Ascending aorta (tissue), 2 donors: ENCODE measurements at places on chromosomes 5 and 9. TPM values are rescaled to one million over a fixed set of nuclear protein-coding genes. Genes with fewer than 3 reads are reported as not detected.

DNA sequence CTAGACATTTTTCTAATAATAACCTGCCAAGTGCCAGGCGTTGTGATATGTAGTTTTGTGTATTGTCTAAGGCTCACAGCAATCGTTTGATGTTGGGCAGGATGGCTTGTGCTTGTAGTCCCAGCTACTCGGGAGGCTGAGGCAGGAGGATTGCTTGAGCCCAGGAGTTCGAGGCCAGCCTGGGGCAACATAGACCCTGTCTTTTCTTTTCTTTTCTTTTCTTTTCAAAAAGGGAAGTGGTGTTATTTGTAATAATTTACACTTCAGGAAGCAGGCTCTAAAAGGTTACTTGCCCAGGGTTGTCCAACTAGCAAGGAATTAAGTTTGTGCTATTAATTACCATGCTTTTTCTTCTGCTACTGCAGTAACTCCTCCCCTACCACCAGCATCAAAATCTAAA lies 3.2 kb downstream of the ZNF131 start:
- no peak overlapping the region for H3K4me3 ChIP-seq
- H3K4me1 ChIP-seq = no peaks in the 10 kb centered on the region
- H3K27ac ChIP-seq = no peak overlapping the region
- H3K36me3 ChIP-seq = peaks cover 13% of the 10 kb centered on the region
- no peaks in the 10 kb centered on the region for H3K27me3 ChIP-seq
- no peak for DNase-seq

GRCh38 chr5:71013575-71013974 lies 11.6 kb downstream of the NAIP start:
- peak; percentile 21 for DNase-seq
- no peak overlapping the region for H3K4me3 ChIP-seq
- no peak overlapping the region for H3K27ac ChIP-seq
- H3K36me3 ChIP-seq = no peaks in the 10 kb centered on the region
- no peaks in the 10 kb centered on the region for H3K4me1 ChIP-seq

DNA sequence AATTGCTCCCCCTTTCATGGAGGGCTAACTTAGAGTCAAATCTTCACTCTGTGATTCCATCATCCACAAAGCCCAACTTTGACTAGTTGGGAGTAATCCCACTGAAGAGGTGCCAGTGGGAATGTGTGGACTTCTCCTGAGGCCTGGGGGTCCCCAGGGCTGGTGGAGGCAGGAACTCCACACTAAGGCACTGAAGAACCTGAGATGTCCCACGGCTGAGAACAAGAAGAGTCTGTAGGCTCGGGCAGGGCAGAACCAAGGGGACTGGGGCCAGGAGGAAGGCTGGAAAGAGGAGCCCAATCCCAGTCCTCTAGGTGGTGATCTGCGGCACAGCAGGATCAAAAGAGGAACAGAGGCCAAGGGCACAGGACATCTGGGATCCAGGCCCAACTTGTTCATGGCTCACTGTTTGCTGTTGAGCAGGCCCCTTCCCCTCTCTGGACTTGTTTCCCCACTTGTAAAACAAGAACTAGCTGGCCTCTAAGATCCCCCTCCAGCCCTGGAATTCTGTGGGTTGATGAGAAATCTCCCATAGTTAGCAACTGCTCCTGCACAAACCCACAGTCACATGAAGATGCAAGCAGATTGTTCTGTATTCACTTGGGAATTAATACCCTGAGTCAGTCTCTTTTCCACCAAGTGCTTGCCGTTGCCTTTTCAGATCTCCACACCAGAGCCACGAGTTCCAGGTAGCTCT lies 32.7 kb upstream of the ALDH1B1 start:
- no peak overlapping the region for H3K4me3 ChIP-seq
- DNase-seq = peak; percentile 54
- no peak overlapping the region for H3K27ac ChIP-seq
- H3K36me3 ChIP-seq = no peaks in the 10 kb centered on the region
- peaks cover 3% of the 10 kb centered on the region for H3K4me1 ChIP-seq

GRCh38 chr9:68545033-68545705 lies 4.5 kb upstream of the TMEM252 start:
- no peaks in the 10 kb centered on the region for H3K27me3 ChIP-seq
- peaks cover 2% of the 10 kb centered on the region for H3K4me1 ChIP-seq
- H3K27ac ChIP-seq = no peak overlapping the region
- H3K4me3 ChIP-seq = no peak overlapping the region

- H3K36me3 ChIP-seq = no peaks in the 10 kb centered on the region
- no peak for DNase-seq
- H3K4me3 ChIP-seq = no peak overlapping the region
- H3K27me3 ChIP-seq = no peaks in the 10 kb centered on the region
- H3K4me1 ChIP-seq = no peaks in the 10 kb centered on the region
- no peak overlapping the region for H3K27ac ChIP-seq
Observed at GRCh38 chr5:150431574-150431973, 18.0 kb downstream of the RPS14 start.

DNA sequence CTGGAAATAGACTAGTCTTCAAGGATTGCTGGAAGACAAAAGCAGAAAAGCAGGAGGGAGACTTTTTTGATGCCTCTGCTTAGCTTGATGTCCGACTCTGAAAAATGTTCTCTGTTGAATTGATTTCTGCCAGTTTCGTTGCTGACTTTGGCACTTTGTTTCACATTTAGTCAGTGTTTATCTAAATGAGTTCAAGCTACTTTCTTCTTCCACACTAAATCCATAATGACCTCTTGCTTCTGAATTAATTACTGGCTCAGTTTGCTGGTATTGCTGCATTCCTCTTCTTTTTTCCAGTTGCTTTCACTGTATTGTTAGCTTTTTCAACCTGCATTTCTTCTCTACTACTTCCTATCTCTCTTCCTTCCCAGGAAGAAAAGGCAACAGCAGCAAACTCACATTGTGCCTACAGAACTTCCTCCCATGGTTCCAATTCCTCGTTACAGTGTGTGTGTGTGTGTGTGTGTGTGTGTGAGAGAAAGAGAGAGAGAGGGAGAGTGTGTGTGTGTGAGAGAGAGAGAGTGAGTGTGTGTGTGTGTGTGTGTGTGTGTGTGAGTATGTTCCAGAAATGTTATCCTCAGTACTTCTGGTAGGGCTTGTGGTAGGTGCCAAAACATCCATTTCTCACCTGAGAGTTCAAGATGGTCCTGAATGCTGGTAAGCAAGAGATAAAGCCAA lies 234.8 kb downstream of the CSNK1G3 start:
- H3K27ac ChIP-seq = no peak overlapping the region
- no peaks in the 10 kb centered on the region for H3K27me3 ChIP-seq
- H3K36me3 ChIP-seq = no peaks in the 10 kb centered on the region
- H3K4me1 ChIP-seq = no peaks in the 10 kb centered on the region

GRCh38 chr5:168286386-168286785 lies 5.1 kb upstream of the WWC1 start:
- no peak overlapping the region for H3K4me3 ChIP-seq
- DNase-seq = no peak
- no peaks in the 10 kb centered on the region for H3K4me1 ChIP-seq
- no peaks in the 10 kb centered on the region for H3K36me3 ChIP-seq
- no peaks in the 10 kb centered on the region for H3K27me3 ChIP-seq

The TLR4 gene
- total RNA-seq = 32.4 TPM

The LCN1 gene
- total RNA-seq = not detected

The BTNL8 gene
- not detected for total RNA-seq

The ARID3C gene
- not detected for total RNA-seq

The MCCC2 gene
- 13.8 TPM for total RNA-seq

The LCN9 gene
- not detected for total RNA-seq

The SPACA9 gene
- total RNA-seq = 5.9 TPM
